Esophagus squamous epithelium (tissue), 5 donors: ENCODE measurements at places on chromosomes 1 and 21.

GRCh38 chr1:63950023-63950422 lies 176.2 kb downstream of the ROR1 start:
- no peak overlapping the region for H3K4me3 ChIP-seq
- H3K27me3 ChIP-seq, result no peaks in the 10 kb centered on the region
- peaks cover 15% of the 10 kb centered on the region for H3K4me1 ChIP-seq
- no peak for DNase-seq
- H3K36me3 ChIP-seq, result no peaks in the 10 kb centered on the region

GRCh38 chr21:37263827-37264600 lies 3.1 kb downstream of the VPS26C start:
- H3K27me3 ChIP-seq, result no peaks in the 10 kb centered on the region
- DNase-seq, result no peak
- peak overlapping the region; percentile 76 for H3K27ac ChIP-seq
- H3K36me3 ChIP-seq, result no peaks in the 10 kb centered on the region
- H3K4me1 ChIP-seq, result peaks cover 70% of the 10 kb centered on the region

DNA sequence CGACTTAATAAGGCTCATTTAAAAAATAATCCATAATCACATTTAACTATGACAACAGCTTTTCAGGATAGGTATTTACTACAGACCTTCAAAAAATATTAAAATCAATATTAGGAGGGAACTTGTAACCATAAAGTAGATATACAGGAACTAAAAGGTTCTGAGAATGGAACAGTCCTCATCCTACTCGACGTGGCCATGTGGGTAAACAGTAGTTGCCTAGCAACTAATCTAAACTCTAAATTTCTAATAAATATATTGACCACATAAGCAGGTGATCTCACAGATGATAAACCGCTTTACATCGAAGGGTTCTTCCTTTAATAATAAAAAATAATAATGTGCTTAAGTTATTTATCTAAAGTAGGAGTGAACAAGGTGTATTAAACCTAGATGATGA lies 7.9 kb downstream of the AKT3 start:
- DNase-seq, result no peak
- H3K4me1 ChIP-seq, result peaks cover 2% of the 10 kb centered on the region
- no peak overlapping the region for H3K27ac ChIP-seq
- no peaks in the 10 kb centered on the region for H3K36me3 ChIP-seq

DNA sequence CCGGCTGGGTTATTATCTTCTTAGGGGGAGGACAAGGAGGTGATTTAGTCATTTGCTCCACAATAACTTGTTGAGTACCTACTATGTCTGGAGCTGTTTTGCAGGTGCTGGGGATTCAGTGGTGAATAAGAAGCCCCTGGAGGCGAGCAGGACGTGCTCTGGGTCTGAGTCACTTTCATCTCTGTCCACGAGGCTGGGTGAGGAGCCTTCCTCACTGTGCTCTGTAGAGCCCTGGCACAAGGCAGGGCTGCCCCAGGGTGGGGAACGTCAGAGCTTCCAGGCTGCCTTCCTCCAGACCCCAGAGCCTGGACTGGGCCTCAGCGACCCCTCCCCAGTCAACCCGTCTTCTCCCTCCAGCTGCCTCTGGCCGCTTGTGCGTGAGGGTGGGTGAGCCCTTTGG lies 2.5 kb upstream of the PADI6 start:
- peaks cover 47% of the 10 kb centered on the region for H3K27me3 ChIP-seq
- H3K4me1 ChIP-seq, result no peaks in the 10 kb centered on the region
- no peak overlapping the region for H3K4me3 ChIP-seq
- H3K36me3 ChIP-seq, result no peaks in the 10 kb centered on the region
- no peak for DNase-seq

GRCh38 chr21:32256873-32257620 lies 21.8 kb downstream of the MIS18A start:
- no peak overlapping the region for H3K27ac ChIP-seq
- no peaks in the 10 kb centered on the region for H3K27me3 ChIP-seq
- peak overlapping the region; percentile 16 for H3K4me3 ChIP-seq
- H3K4me1 ChIP-seq, result peaks cover 25% of the 10 kb centered on the region
- no peak for DNase-seq

DNA sequence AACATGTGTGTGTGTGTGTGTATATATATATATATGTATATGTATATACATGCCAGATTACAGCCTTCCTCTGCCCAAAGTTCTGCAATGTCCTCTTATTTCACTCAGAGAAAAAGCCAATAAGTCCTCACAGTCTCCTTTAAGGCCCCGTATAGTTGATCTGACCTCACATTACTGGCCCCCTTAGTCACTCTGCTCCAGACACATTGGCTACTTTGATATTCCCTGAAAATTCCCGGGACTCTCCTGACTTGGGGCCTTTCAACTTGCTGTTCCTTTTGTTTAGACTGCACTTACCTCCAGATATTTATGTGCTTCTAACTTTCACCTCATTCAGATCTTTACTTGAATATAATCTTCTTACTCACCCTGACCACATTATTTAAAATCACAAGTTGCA lies 4.2 kb upstream of the BSDC1 start:
- H3K4me1 ChIP-seq, result peaks cover 27% of the 10 kb centered on the region
- no peak for DNase-seq
- H3K27me3 ChIP-seq, result no peaks in the 10 kb centered on the region
- no peaks in the 10 kb centered on the region for H3K36me3 ChIP-seq
- H3K27ac ChIP-seq, result no peak overlapping the region

DNA sequence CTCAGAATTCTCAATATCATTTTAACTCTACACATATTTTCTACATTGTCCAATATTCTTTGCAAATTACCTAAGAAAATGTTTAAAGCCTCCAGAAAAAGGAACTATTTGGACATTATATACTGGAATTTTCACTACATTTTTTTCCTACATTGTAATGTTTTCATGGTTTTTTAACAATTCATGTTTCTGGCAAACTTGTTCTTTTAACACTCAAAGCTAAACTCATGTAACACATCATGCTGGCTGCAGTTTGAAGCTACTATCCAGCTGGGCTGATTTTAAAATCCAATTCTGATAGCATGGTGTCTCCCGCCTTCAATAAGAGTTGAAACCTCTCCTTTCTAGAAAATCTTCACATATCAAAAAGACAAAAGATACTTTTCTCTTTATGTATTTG lies 52.0 kb downstream of the TGFBR3 start:
- H3K27me3 ChIP-seq, result no peaks in the 10 kb centered on the region
- DNase-seq, result no peak
- H3K4me1 ChIP-seq, result peaks cover 29% of the 10 kb centered on the region

DNA sequence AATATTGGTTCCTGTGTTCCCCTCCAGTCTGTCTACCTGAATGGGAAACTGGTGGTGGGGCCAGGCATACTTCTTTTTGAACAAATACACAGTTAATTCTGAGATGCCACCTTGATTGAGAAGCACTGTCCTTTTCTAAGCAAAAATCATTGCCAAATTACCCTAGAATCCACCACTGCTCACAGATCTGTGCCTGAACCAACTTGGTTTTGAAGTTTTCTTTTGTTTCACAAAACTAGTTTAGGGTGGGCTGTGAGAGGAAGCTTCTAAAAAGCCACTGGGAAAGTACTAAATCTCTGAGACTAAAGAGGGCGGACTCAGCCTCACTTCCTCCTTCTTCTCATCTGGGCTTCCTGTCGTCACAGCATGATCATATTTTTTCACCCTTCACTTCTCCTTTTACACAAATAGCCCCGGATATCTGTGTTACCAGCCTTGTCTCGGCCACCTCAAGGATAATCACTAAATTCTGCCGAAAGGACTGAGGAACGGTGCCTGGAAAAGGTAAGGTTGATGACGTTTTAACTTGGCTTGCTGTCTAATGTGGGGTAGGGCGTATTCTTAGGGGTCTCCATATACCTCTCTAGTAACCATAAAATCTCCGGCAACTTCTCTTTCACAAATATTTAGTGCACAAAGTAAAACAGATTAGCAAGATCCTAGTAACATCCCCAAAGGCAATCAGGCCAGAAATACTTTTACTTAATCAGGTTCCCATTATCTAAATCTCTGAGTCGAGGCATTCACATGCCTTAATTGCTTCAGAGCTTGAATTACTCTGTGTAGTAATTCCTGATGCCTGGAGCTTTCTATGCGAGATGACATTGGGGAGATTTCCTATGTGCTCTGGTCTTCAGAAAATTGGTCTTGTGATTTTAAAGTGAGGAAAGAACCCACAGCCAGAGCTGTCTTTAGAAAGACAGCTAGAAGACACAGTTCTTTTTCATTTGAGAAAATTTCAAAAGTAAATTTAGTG lies at the start of gene CD53:
Gene CD53, plus strand, starts transcription at position 404 of the 976 bp plus-strand sequence. CDS start 18,261 bp downstream, outside the sequence.
- DNase-seq, result no peak
- no peaks in the 10 kb centered on the region for H3K4me1 ChIP-seq
- no peaks in the 10 kb centered on the region for H3K36me3 ChIP-seq
- H3K4me3 ChIP-seq, result peak within 1 kb of the TSS; percentile 52

DNA sequence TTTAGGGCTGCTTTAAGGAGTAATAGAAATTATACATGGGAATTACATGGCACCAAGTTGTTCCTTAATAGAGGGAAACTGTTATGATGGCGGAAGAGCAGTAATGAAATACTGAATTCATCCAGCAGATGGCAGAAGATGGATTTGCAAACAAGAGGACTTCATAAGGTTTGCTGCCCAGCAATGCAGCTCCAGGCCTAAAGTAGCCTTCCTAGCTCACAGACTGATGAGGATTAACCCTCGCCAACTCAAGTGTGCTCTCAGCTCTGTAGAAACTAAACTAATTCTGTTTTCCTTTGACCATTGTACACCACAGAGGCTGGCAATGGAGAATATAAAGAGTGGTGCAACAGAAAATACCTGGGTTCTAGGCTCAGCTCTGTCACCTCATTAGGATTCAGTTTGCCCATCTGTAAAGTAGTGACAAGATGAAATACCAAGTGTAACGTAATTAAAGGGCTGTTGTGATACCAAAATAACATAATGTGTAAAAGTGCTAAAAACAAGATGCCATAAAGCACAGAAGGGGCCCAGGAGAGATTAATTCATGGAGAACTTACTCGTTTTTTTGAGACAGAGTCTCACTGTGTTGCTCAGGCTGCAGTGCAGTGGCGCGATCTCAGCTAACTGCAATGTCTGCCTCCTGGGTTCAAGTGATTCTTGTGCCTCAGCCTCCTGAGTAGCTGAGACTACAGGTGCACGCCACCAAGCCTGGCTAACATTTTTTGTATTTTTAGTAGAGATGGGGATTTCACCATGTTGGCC lies 102.4 kb upstream of the SERBP1 start:
- no peaks in the 10 kb centered on the region for H3K36me3 ChIP-seq
- no peaks in the 10 kb centered on the region for H3K27me3 ChIP-seq
- H3K4me3 ChIP-seq, result no peak overlapping the region
- no peaks in the 10 kb centered on the region for H3K4me1 ChIP-seq

DNA sequence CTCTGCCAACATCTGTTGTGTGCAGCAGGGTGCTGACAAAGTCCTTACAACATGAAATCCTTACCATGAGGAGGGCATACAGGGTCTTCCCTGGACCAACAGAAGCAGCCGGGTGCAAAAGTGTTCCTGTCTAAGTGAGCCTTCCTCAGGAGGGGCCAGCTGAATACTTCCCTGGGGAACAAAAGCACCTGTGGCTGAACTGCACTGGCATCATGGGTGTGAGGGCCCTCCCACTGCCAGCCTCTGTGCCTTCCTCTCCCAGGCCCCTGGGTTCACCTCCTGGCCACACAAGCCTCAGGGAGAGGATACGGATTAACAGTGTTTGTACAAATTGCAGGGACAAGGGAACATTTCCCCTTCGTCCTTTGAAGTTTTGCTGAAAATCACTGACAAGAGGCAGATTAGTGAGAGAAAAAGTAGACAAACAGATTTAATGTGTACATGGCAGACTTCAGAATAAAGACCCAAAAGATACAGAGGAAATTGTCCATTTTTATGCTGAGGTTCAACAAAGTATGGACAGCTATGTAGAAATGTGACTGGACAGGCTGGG lies 91.0 kb upstream of the PPM1J start:
- H3K4me3 ChIP-seq, result no peak overlapping the region
- no peaks in the 10 kb centered on the region for H3K27me3 ChIP-seq
- no peaks in the 10 kb centered on the region for H3K4me1 ChIP-seq
- no peak for DNase-seq
- H3K36me3 ChIP-seq, result no peaks in the 10 kb centered on the region
- no peak overlapping the region for H3K27ac ChIP-seq

DNA sequence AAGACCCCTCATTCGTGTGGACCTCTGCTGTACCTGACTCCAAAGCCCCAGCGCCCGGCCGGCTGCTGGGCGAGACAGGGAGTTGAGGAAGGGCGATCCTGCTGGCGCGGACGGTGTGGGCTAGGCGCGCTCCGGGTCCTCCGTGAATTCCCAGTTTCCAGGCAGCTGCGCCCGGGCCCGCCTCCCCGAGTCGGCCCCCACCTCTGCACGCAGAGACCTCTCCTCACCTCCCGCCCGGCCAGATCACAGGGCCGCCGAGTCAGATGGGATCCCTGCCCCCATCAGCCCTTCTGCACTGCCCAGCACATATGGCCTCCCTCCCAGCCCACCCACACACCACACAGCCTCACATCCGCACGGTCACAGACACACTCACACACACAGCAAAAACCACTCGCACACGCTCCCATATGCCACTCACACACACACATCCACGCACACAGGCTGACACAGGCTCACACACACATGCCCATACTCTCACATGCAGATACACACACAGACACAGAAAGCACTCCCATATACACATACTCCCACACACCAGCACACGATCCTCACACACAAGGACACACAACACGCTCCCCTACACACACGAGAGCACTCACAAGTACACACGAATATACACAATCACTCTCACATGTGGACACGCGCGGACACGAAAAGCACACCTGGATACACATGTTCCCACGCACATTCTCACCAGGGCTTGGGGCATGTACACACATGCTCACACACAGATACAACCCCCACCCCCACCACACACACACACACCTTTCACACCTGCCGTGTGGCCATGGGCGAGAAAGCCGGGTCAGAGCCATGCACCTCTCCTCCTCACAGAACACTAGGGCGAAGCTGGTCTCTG lies 7.2 kb upstream of the GUCA2B start:
- H3K27ac ChIP-seq, result no peak overlapping the region
- no peak overlapping the region for H3K4me3 ChIP-seq
- H3K27me3 ChIP-seq, result peaks cover 84% of the 10 kb centered on the region
- DNase-seq, result no peak
- peaks cover 18% of the 10 kb centered on the region for H3K4me1 ChIP-seq

- no peak for DNase-seq
- no peak overlapping the region for H3K4me3 ChIP-seq
- no peaks in the 10 kb centered on the region for H3K27me3 ChIP-seq
Observed at GRCh38 chr1:172867216-172867818, 183.4 kb downstream of the TNFSF18 start.

- peaks cover 23% of the 10 kb centered on the region for H3K4me1 ChIP-seq
- no peaks in the 10 kb centered on the region for H3K36me3 ChIP-seq
- no peaks in the 10 kb centered on the region for H3K27me3 ChIP-seq
- H3K4me3 ChIP-seq, result no peak overlapping the region
- DNase-seq, result no peak
Observed at GRCh38 chr1:205492201-205492667, 12.2 kb upstream of the CDK18 start.

DNA sequence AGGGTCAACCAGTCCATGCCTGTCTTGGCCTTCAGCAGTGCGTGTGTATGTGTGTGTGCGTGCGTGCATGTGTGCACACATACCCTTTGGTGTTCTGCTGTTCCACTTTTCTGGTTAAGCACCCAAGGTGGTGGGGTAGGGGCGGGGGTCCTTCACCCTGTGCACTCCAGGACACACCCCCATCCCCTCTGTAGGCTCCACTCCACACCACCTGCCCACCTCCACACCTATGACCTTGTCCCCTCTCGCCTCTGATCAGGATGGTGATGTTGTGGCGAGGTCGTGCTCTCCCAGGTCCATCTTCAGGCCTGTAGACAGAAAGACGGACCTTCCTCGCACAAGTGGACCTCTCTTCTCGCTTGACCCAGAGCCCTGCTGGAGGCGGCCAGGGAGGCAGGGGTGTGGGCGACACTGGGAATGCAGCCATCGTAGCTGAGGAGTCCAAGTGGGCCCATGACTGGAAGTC lies 44.6 kb downstream of the WDR4 start:
- H3K36me3 ChIP-seq, result no peaks in the 10 kb centered on the region
- H3K4me3 ChIP-seq, result no peak overlapping the region
- H3K4me1 ChIP-seq, result no peaks in the 10 kb centered on the region
- H3K27me3 ChIP-seq, result no peaks in the 10 kb centered on the region
- DNase-seq, result no peak
- H3K27ac ChIP-seq, result no peak overlapping the region
